ENCODE measurements at places on chromosomes 7 and 10.

GRCh38 chr7:46369933-46370654, 449.0 kb upstream of the IGFBP3 start:
- DNase-seq: no peak

DNA sequence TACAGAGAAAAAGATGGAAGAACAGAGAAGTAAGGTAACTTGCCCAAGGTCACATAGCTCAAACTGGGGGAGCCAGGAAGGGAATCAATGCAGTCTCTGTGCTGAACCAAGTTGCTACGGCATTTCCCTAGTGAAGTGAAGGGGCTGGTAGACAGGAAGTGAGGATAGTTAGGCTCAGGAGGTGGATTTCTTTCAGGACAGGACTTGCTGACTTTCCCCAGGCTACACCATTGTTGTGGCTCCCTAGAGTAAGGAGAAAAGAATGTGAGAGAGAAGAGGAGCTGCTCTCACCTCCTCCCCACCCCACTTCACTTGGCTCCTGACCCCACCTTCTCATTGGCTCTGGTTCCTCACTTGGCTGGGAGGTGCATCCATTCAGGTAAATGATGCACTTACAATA, 316.9 kb downstream of the INHBA start:
- no peak for DNase-seq

DNA sequence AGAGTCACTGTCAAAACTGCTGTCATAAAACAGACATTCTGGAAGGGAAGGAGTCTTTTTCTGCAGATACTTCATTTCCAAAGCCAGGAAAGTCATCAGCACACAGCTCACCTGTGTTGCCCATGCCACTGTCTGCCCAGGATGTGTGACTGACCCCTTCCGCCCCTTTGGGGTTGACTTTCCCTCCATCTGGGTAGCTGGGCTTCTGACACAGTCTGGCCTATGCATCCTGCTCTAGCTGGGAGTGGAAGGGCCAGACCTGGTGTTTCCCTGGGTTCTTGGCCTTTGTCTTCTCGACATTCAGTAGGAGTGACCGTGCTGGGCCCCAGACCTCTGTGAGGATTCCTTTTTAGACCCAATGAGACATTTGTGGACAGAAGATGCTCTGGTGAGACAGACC, 378.9 kb upstream of the NUPR2 start:
- no peak for DNase-seq

GRCh38 chr10:60114765-60115586, 208.6 kb upstream of the CCDC6 start:
- DNase-seq: peak; percentile 46

DNA sequence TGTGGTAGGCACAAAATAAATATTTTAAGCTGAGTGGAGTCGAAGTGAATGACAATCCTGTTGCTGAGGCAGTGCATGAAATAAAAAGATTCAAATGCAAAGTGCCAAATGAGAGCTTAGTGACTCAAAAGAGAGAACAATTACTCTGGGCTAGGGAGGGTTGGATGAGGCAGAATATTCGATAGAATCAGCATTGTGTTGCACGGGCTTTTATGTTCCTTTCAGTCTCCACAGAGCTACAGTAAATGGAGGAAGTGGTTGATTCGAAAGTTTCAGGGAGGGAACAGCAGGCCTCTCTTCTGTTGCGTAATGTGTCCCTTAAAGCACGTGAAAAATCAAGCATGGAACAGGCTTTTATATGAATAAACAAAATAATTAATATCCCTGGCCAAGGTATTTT, 599.3 kb upstream of the CELF2 start:
- no peak for DNase-seq

GRCh38 chr10:121926671-121927317, 1.0 kb downstream of the ATE1 start:
- peak; percentile 19 for DNase-seq

- no peak for DNase-seq
Observed at GRCh38 chr7:131476740-131477139, 79.7 kb downstream of the PODXL start.

- no peak for DNase-seq
Observed at GRCh38 chr10:77116904-77117303, 520.7 kb downstream of the KCNMA1 start.

DNA sequence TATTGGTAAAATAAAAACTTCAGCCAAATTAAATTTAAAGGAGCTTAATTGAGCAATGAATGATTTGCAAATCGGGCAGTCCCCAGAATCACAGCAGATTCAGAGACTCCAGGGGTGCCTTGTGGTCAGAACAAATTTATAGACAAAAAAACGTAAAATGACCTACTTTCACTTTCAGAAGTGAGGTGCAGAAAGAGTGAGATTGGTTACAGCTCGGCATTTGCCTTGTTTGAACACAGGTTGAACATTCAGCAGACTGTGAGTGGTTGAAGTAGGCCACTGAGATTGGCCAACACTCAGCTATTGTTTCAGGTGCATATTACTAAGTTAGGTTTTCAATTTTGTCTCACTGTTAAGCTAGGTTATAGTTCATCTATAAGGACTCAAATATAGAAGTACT, 153.4 kb downstream of the BICC1 start:
- DNase-seq: peak; percentile 36

DNA sequence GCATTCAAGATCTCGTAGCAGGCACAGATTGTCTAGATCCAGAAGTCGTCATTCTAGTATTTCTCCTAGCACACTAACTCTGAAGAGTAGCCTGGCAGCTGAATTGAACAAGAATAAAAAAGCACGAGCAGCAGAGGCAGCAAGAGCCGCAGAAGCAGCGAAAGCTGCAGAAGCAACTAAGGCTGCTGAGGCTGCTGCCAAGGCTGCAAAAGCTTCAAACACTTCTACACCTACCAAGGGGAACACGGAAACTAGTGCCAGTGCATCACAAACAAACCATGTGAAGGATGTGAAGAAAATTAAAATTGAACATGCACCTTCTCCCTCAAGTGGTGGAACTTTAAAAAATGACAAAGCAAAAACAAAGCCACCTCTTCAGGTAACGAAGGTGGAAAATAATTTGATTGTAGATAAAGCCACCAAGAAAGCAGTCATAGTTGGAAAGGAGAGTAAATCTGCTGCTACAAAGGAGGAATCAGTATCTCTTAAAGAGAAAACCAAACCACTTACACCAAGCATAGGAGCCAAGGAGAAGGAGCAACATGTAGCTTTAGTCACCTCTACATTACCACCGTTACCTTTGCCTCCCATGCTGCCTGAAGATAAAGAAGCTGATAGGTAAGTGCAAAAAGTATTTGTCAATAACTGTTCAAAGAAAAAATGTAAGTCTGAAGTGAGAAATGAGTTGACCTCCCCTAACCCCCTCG, 37.7 kb downstream of the CDK13 start:
- DNase-seq: peak; percentile 27

- no peak for DNase-seq
Observed at GRCh38 chr10:86169066-86169465, 197.5 kb downstream of the GRID1 start.

DNA sequence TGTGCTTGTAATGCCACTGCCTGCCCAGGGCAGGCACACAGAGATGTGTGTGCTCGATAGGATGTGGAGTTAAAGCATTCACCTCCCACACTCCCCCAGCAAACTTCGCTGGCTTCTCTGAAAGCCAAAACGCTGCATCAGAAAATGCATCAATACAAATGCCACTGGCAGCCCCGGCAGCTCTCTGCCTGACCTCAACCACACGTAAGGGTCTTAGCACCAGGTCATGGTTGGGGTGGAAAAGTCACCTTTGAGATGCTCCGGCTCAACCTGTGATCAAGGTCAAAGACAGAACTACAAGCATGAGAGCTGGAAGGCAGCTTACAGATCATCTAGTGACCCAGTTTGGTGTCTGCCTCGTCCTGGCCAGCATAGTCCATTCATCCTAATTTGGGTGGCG, 114.4 kb upstream of the NANOS1 start:
- no peak for DNase-seq

DNA sequence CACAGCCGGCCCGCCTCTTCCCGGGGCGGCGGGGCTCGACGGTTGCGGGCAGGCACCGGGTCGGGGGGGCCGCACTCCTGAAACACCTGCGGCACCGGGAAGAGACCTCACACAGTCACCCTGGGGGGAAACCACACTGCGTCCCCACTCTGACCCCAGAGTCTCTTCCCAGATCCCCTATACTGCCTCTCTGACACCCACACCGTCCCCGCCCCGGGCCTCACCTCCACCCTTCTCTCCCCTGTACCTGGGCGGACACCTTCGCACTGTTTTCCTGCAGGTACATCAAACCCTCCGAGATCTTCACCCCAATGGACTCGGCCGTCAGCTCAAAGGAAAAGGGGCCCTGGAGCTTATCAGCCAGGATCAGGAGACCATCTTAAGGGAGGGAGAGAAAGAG, 3.4 kb upstream of the GAL3ST4 start:
- no peak for DNase-seq

DNA sequence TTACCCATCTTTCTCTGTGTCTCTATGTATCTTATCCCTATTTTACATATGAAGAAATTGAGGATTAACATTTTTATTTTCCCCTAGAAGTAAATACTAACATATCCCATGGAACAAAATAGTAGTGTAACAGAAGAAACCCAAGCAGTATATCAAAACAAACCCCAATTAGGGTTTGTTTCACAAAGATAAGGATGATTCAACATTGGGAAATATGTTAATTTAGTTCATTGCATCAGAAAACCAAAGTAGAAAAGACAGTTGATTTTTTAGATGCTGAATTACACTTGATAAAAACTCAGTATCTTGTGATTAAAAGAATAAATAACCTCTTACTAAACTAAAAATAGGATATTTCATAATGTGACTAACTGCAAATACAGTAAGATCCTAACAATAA, 87.8 kb downstream of the GLCCI1 start:
- no peak for DNase-seq

DNA sequence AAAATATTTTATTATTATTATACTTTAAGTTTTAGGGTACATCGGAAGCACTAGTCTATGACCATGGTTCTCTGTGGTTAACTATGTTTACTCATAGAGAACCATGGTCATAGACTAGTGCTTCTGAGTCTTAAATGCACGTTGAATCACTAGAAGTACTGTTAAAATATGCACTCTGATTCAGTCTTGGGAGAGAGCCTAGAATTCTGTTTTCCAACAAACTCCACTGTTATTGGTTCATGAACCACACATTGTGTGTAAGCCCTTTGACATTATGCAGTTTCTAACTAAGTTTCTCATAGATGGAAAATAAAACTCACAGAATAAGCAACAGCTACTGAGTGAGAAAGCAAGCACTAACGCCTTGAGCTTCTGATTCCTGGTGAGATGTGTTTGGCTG, 1120.6 kb downstream of the SORCS1 start:
- DNase-seq: no peak

DNA sequence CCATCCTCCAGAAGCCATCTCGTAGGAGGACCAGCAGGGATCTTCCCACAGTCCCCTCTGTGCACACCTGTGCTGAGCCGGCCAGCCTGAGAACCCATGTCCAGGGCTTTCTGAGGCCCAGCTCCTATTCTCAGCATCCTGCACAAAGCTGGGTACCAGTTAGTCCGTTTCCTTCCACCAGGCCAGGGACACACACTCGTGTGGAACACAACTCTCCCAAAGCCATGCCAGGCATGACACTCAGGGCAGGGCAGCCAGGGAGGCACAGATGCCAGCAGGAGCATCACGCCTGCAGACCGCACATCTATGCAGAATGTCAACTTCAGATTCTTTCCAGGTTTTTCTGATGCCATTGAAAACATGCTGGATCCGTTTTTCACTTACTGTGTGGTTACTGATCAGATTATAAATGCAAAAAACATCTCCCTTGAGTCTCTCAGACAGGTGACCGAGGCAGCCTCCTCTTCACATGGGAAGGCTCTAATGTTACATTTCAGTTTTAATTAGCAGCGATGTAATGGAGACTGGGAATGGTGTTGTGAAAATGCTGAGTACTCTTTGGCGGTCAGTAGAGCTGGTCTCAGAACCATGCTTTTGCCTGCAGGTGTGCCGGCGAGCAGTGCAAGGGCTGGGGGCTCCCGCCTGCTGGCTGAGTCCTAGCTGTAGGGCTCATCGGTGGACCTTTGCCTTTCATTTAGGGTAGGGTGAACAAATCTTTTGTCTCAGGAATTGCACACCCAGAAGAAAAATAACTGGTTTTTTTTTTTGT, 3.3 kb upstream of the SUN1 start:
- DNase-seq: no peak

GRCh38 chr10:77070346-77070745, 567.3 kb downstream of the KCNMA1 start:
- DNase-seq: no peak

- no peak for DNase-seq
Observed at GRCh38 chr10:43365001-43365400, 6.4 kb upstream of the FXYD4 start.

- no peak for DNase-seq
Observed at GRCh38 chr7:143406002-143406357, 2.7 kb downstream of the EPHA1 start.

DNA sequence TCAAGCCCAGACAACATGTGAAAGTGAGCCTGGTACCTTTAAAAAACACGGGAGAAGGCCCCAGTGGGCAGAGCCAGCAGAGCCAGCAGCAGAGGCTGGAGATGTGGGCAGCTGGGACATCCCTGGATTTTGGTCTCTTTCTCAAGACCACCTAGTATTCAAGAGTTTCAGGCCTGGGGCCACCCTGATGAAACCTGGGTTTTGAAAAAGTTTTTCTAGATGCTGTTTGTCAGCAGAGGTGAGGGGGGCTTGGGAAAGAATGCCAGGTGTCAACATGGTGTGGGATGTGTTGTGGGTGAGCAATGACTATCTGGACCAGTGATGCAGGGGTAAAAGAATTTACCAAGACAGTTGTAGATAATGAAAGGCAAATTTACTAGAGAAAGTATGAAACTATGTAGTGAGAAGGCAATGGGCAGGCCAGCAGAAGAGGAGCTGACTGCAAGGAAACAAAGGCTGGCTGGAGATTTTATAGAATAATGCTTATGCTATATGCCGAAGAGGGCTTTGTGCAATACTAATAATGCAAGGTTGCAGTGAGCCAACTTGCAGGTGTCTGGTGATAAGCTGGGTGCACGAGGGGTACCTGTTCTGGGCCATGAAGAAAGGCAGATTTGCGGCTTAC, 28.1 kb upstream of the PLEKHA1 start:
- DNase-seq: no peak

DNA sequence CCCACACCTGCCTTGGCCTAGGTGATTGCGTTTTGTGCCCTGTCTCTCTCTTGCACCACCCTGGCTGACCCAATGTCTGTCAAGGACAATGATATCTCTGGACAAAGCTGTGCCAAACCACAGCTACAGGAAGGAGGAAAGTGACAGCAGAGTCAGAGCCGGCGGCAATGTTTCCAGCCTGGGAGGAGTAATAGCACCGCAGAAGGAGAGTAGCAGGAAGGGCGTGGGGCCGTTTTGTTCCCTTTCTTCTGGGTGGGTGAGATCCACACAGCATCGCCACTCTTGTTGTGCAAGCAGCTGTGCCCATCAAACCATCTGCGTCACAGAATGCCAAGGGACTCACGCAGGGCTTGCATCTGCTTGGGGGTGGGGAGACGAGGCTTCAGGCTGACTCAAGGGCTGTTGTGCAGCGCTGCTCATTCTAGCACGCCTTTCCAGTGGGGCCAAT, 341.6 kb upstream of the AUTS2 start:
- peak; percentile 19 for DNase-seq

GRCh38 chr10:102397222-102398171, 2.0 kb downstream of the NFKB2 start:
- DNase-seq: peak; percentile 9

GRCh38 chr7:53603461-53603860, 568.0 kb downstream of the POM121L12 start:
- no peak for DNase-seq
